ENCODE measurements at places on chromosomes 5 and 9. TPM values are rescaled to one million over a fixed set of nuclear protein-coding genes. Genes with fewer than 3 reads are reported as not detected.

GRCh38 chr9:15295761-15296405, 11.1 kb downstream of the TTC39B start:
- H3K4me1 ChIP-seq: peaks cover 84% of the 10 kb centered on the region
- peak overlapping the region; percentile 97 for H3K27ac ChIP-seq
- H3K36me3 ChIP-seq: peaks cover 30% of the 10 kb centered on the region
- DNase-seq: peak; percentile 37
- peak overlapping the region; percentile 69 for H3K4me3 ChIP-seq

GRCh38 chr5:140111859-140112551, 1.9 kb upstream of the PURA start:
- no peak for DNase-seq
- peaks cover 58% of the 10 kb centered on the region for H3K4me1 ChIP-seq

Gene SLC1A3
- total RNA-seq: 0.29 TPM

DNA sequence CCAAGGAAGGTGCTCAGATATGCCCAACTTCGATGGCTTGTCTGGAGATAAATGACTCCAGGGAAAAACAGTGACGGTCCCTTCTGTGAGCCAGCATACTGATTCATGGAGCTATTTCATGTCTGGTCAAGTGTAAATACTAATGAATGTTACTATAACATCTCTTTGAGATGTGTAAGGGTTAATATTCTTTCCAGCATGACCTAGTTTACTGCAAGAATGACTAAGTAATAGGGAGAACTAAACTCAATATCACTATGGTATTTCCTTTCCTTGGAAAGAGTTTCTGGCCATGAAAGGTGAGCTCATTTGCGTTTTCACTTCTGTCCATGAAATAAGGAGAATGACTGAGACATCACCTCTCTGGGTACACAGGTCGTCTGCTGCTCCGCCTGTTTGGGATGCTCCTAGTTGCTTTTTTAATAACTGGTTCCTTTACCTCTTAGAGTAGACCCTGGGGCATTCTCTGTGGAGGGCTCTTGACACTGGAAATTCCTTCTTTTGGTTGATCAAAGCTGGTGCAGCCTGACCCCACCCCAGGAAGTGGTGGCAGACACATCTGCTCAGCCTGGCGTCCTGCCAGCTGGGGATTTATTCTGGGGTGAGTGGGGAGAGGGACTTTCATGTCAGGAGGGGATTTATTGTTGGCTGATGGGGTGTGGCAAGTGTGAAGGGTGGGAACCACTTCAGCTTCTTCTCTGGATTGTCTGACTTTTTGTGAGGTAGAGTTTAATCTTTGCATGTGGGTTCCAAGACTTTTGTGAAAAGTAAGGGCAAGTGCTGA, 250.0 kb upstream of the MPDZ start:
- H3K36me3 ChIP-seq: no peaks in the 10 kb centered on the region
- no peak overlapping the region for H3K4me3 ChIP-seq
- H3K4me1 ChIP-seq: no peaks in the 10 kb centered on the region
- DNase-seq: no peak
- H3K27ac ChIP-seq: no peak overlapping the region

DNA sequence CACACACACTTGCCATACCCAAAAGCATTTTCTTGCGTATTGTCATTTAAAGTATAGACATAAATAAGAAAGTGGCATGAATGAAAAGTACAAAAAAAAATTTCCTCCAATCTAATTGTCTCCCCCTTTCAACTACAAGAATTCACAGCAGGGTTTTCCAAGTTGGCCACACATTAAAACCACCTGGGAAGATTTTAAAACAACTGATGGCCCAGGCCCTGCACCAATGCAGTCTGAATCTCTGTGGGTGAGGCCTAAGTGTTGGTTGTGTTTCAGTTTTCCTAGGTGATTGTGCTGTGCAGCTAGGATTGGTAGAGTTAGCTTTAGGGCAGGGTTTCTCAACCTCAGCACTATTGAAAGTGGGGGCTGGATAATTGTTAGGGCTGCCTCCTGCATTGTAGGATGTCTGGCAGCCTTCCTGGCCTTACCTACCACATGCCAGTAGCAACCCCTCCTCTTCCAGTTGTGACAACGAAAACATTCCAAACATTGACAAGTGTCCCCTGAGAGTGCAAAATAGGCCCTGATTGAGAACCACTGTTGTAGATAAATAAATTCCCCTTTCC, 337.1 kb downstream of the KIAA0825 start:
- H3K27ac ChIP-seq: no peak overlapping the region
- DNase-seq: no peak
- no peak overlapping the region for H3K4me3 ChIP-seq
- no peaks in the 10 kb centered on the region for H3K27me3 ChIP-seq
- H3K4me1 ChIP-seq: no peaks in the 10 kb centered on the region
- H3K36me3 ChIP-seq: no peaks in the 10 kb centered on the region

DNA sequence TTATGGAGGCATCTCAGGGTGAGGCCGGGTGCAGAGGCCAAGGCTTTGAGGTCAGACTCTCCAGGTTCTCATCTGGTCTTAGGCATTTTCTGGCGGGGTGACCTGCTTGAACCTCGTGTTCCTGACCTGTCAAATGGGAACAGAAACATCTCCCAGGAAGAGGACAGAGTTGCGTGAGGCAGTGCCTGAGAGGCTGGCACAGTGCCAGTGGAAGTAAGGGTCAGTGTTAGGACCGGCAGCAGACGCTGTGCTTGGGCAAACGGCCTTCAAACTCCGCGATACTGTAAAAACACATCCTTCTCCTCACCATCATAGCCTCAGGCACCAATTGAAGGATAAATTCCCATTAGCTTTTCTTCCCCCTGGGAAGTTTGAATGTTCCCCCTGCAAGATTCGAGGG, 55.6 kb upstream of the FCN2 start:
- H3K4me1 ChIP-seq: no peaks in the 10 kb centered on the region
- H3K27me3 ChIP-seq: no peaks in the 10 kb centered on the region
- DNase-seq: no peak
- no peaks in the 10 kb centered on the region for H3K36me3 ChIP-seq

- H3K4me3 ChIP-seq: no peak overlapping the region
- peaks cover 7% of the 10 kb centered on the region for H3K36me3 ChIP-seq
Observed at GRCh38 chr5:78953092-78953800, 31.9 kb downstream of the ARSB start.

DNA sequence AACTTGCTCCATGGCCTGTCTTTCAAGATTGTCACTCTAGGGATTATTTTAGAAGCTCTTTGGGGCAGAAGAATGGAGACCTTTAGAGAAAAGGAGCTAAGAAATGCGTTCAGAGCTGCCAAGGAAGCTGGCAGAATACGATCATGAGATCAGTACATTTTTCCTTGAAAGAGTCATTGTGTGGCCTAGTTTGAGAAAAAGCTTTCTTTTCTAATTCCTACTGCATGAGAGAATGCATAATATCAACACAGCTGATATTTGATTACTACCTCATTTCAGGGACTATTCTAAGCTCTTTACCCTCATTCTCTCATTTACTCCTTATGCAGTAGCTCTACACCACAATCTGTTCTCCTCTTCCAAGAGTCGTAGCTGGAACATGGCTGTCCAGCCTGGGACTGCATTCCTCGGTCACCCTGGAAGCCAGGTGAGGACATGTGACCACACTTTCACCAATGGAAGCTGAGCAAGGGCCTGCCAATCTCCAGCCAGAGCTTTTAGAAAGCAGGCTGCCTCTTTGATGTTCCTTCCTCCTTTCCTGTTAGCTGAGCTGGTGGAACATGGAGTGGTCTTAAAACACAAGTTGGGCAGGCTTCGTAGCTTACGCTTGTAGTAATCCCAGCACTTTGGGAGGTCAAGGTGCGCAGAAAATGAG, 99.3 kb upstream of the LHFPL2 start:
- no peak for DNase-seq
- H3K27ac ChIP-seq: no peak overlapping the region
- no peaks in the 10 kb centered on the region for H3K36me3 ChIP-seq
- peaks cover 3% of the 10 kb centered on the region for H3K27me3 ChIP-seq
- no peak overlapping the region for H3K4me3 ChIP-seq

DNA sequence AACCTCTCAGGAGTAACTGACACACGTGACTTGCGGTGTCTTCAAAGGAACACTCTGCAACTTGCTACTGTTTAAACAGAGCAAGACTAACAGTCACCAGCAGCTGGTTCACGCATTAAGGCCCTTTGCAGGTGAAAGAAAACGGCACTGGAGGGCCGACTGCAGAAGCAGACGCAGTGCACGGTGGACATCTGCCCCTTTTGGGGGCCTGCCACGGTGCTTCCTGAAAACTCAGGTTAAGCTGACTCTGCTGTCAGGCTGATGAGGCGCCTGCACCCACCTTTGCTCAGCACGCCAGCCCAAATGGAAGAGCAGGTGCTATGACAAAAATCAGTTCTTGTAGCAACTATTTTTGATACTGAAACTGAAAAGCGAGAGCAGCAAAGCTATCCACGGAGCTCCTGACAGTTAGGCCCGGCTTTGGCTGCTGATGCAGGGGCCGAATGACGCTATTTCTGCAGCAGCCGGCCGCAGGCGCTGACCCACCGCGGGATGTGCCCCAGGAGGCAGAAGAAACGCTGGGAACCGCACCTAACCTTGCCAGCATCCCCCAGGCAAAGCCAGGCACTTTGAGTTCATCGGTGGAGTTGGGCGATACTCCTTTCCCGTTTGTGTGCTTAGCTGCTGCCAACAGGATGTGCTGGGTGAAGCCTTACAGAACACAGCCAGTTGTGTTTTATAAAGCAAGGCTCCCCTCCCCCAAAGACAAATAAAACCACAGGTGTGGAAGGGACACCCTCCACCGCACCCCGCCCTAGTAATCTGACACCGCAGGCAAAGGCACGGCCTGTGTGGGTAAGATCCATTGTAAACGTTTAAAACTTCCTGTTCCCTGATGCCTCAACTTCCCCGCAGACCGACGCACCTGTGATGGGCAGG, 21.1 kb upstream of the TERT start:
- peak; percentile 70 for DNase-seq
- peaks cover 57% of the 10 kb centered on the region for H3K4me1 ChIP-seq
- H3K27me3 ChIP-seq: no peaks in the 10 kb centered on the region
- H3K27ac ChIP-seq: peak overlapping the region; percentile 89

Gene FYB1
- 105 TPM for total RNA-seq

Gene DND1
- 2.3 TPM for total RNA-seq
